Stimulated activated CD4-positive, alpha-beta T cell treated with anti-CD3 and anti-CD28 coated beads, Interleukin-12 subunit alpha, Interleukin-12 subunit beta, amount 100 ng/mL, for 4 hours (primary cell): ENCODE measurements at places on chromosomes 5 and 9.

GRCh38 chr5:74320526-74320925, 320.0 kb downstream of the ENC1 start:
- no peak for DNase-seq

- DNase-seq, result no peak
Observed at GRCh38 chr9:137195525-137196220, 4.9 kb downstream of the TPRN start.

- no peak for DNase-seq
Observed at GRCh38 chr9:70013598-70014196, 30.0 kb upstream of the MAMDC2 start.

GRCh38 chr5:1778138-1779020, 21.3 kb downstream of the MRPL36 start:
- DNase-seq, result no peak

DNA sequence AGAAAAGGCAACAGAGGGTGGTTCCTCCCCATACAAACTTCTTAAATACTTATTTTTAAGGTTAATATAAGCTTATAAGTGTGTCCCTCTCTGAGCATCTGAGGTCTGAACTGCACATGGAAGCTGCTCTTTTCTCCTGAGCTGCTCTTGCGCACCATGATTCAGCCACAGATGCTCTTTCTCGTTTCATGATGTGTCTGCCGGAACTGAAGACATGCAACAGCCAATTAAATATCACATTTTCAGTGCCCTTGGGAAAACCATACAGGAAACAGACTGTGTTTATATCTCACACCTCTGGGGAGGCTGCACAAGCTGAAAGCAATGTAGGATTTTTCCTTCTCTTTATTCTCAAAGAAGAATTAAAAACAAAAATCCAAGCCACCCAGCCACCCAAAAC, 96.8 kb upstream of the NREP start:
- DNase-seq, result no peak

DNA sequence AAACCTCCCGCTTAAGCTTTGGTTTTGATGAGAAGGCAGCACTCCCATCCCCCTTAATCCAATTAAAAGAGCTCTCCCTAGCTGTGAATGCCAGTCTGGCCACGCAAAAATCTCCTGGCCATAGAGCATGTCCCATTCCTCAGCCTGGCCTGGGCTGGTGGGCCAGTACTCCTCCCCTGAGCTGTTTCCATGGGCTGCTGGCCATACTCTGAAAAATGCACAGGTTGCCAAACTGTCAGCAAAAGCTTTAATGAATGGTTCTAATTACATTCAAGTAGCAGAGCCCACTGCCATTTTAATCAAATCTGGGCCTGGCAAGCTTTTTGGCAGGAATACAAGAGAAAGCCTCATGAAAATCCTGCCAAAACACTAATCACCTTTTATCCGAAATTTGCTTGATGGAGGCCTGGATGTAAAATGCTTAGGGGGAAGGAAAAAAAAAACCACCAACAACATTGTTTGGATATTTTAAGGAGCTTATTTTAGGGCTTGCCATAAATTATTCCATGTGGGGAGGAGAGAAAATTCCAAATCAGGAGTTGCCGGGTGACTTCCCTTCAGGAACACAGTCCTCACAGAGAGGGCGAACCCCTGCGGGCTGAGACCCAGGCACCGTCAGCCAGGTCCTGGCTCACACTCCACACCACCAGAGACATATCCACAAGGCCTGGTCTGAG, 243.3 kb downstream of the SEC61B start:
- DNase-seq, result no peak

GRCh38 chr5:1995491-1995890, 112.8 kb upstream of the IRX4 start:
- DNase-seq, result no peak

- no peak for DNase-seq
Observed at GRCh38 chr5:160293901-160294561, 18.3 kb downstream of the CCNJL start.

- no peak for DNase-seq
Observed at GRCh38 chr5:148882332-148882731, 55.9 kb downstream of the ADRB2 start.

- peak; percentile 45 for DNase-seq
Observed at GRCh38 chr5:73160239-73160671, 12.7 kb upstream of the TMEM174 start.

- no peak for DNase-seq
Observed at GRCh38 chr9:128106940-128107467, 20.5 kb downstream of the PTGES2 start.

GRCh38 chr5:43213951-43214350, 21.9 kb downstream of the NIM1K start:
- no peak for DNase-seq

- no peak for DNase-seq
Observed at GRCh38 chr9:3842839-3843238, 317.0 kb upstream of the RFX3 start.

DNA sequence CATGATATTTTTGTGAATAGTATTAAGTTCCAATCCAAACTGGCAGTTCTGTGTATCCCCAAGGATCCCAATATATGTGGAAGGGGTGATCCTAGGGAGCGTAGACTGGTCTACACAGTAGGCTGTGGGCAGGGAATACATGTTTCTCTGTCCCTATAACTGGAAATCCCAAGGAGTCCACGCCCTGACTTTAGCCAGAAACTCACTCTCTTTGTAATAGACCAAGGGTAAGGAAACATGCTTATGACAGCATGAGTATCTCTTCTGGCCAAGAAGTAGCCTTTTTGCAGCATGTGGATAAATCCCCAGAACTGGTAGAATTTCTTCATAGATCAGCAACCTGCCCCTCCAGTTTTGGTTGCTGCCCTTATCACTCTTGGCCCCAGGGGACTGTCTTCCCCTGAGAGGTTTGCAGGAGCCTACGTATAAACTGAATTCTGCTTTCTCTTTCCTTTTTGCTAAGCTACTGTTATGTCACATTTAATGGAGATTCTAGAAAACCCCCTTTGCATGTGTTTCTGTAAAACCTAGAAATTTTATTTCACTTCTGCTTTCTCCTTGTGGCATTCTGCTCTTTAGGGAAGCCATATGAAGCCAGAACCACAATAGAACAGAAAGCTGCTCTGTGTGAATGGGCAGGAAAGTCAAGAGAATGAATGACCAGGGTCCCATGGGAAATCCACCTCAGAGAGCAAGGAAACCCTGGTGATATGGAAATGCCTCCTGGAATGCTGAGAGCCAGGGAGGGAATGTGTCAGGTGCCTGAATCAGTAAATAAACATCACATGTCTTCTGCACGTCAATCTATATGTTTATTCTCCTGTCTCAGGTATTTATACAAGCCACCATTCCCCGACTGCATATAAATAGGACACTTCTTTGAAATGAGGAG, 3.5 kb downstream of the IFNA2 start:
- no peak for DNase-seq

- DNase-seq, result no peak
Observed at GRCh38 chr5:119404033-119404432, 48.2 kb downstream of the TNFAIP8 start.

- DNase-seq, result no peak
Observed at GRCh38 chr5:127228540-127229184, 61.9 kb upstream of the MEGF10 start.

- no peak for DNase-seq
Observed at GRCh38 chr5:172564188-172564587, 76.9 kb upstream of the NEURL1B start.

DNA sequence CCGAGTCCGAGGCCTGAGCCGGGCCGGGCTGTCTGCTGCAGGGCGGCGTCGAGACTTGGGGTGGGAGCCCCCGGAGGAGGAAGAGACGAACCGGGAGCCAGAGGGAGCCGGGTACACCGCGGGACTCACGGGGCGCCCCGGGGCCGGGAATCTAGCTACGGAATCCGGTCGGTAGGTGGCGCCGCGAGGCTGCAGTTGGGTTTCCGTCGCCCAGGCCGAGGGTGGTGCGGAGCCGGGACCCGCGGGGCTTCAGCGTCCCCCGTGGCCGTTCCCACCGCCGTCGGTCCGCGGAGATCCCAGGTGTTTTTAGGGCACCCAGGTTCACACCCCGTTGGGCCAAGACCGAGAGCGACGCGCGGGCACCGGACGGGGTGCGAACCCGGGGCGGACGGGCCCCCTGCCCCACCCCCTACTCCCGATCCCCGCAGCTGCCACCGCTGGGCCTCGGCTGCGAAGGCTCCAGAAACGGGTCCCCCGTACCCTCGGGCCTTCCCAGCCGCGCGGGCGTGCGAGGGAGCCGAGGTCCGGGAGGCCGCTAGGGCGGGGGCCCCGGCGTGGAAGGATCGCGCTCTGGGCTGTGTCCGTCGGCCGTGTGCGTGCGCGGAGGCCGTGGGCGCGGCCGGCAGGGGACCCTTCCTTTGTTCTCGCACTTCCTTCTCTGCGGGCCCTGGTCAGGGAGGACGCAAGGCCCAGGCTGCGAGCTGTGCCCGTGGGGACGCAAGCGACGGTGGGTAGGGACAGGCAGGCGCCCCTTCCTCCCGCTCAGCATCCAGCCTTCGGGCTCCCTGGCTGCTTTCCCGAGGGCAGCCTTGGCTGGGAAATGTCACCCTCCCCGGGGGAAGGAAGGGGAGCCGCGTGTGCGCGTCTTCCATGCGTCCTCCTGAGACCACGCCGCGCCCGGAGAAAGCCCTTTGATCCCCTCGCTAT, 146.6 kb downstream of the GAPVD1 start:
- peak; percentile 84 for DNase-seq

- DNase-seq, result no peak
Observed at GRCh38 chr9:136854842-136855460, 2.8 kb downstream of the MAMDC4 start.

DNA sequence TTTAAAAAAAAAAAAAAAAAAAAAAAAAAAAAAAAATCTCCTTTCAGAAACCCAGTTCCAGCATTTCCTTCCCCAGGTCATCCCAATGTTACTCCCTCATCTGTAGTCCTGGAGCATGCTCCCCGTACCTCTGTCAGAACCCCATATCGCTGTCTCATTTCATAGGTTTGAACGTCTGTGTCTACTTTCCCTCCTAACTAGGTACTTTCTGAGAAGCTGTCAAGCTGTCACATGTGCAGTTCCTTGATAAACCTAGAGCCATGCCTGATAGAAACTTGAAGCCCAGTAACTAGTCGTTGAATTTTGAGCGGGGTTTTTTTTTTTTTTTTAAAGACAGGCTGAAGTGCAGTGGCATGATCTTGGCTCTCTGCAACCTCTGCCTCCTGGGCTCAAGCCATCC, 15.6 kb downstream of the EXOSC3 start:
- no peak for DNase-seq

DNA sequence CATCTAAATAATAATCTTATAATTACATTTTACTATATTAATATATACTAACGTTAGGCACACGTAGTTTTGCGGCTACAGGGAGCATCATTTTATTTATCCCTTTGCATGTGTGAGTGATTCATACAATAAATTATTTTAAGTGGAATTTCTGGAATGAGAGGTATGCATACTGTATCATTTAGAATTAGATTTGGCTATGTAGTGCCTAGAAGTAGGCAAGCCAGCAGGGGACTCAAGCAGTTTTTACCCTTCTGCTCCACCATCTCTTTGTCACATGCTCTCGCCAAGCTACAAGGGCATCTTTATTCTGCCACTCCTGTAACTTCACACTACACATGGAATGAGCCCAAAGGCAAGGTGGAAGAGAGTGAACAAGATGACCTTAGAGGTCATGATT, 60.8 kb downstream of the MEGF10 start:
- no peak for DNase-seq

- DNase-seq, result no peak
Observed at GRCh38 chr5:82265047-82265446, 13.1 kb downstream of the RPS23 start.

DNA sequence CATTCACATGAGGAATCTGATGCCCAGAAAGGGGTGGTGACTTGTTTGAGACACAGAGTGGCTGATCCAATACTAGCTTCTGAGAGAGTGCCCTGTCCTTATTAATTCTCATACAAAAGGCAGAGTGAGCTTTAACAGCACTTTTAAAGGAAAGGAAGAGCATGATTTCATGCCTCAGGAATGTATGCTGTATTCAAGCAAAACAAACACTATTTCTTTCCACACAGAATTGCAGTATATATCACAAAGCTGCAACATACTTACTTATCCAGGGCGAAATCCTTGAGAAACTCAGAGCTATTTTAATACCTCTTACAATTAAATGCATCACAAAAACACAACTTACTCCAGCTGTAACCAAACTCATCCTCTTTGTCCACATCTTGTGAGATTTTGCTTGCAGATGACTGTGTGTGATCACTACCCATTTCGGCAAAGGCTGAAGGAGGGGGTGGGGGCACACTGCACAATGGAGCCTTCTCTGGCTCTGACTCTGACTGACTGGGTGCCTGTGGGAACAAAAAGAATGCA, 139.8 kb downstream of the MPDZ start:
- no peak for DNase-seq

DNA sequence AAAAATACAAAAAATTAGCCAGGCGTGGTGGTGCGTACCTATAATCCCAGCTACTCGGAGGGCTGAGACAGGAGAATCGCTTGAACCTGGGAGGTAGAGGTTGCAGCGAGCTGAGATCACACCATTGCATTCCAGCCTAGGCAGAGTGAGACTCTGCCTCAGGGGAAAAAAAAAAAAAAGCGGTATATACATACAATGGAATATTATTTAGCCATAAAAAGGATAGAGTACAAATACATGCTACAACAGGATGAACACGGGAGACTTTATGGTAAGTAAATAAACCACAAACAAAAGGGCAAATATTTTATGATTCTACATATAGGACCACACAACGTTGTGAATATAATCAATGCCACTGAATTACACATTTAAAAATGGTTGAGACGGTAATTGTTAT, 5.2 kb downstream of the UBTD2 start:
- no peak for DNase-seq

GRCh38 chr5:177355868-177356168, 1.9 kb upstream of the RGS14 start:
- DNase-seq, result no peak

DNA sequence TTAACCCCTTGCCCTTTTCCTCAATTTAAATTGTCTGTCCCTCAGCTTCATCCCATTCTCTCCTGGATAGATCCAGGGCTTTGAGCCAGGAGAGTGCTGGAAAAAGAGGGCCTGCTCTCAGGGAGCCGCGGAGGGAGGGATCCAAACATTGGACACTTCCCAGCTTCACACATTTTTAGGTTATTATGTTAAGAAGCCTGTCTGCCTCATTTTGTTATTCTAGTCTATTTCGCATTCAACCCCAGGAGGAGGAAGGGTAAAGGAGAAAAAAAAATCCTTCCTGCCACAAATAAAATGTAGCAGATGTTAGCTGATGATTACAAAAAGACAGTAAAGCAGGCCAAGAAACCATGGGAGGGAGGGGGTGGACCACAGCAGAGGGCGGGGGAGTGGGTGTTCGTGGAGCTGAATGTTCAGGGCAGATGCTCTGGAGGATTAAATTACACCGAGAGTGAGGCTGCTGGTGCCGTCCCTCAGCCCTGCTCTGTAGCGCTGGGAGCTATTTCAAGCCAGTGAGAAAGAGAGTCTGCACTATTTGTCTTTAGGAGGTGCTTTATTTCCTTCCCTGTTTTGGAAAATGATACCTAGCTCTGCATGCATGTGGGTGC, 60.6 kb upstream of the ZFR start:
- DNase-seq, result peak; percentile 5

DNA sequence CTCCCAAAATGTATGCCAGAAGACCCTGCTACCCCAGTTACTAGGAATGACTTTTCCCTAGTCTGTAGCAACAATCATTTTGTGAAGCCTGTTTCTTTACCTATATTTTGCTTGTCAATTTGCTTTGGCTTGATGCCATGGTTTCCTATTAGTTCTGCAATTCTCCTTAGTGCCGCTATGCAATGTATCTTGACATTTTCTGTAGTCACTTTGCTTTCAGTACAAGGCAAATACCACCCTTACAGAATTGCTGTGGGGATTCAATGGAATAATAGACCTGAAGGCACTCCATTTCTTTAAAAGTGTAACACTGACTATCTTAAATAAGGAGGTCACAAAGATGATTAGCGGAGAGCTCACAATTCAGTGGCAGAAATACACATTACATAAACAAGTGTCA, 291.1 kb downstream of the NR2F1-AS1 start:
- DNase-seq, result no peak
